ENCODE measurements at places on chromosomes 2 and 18.

GRCh38 chr2:217621391-217621801 is 381.4 kb downstream of the TNS1 start:
- no peak for DNase-seq

DNA sequence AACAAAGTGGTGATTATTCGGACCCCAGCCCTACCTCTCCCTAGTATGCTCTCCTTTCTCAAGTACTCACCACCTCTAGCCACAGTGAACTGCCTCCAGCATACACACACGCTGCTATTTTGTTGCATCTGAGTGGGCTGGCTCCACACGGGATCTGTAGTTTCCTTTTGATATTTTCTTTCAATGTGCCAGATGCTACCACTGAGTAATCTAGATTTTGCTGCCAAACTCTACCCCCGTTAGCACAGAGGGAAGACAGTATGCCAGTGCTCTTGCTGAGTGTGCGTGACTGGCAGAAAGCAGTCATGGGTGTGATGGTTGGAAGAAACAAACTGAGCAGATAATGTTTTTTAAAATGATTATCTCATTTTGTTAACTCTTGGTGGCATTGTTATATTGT is 11.6 kb downstream of the CFLAR start:
- peak; percentile 65 for DNase-seq

DNA sequence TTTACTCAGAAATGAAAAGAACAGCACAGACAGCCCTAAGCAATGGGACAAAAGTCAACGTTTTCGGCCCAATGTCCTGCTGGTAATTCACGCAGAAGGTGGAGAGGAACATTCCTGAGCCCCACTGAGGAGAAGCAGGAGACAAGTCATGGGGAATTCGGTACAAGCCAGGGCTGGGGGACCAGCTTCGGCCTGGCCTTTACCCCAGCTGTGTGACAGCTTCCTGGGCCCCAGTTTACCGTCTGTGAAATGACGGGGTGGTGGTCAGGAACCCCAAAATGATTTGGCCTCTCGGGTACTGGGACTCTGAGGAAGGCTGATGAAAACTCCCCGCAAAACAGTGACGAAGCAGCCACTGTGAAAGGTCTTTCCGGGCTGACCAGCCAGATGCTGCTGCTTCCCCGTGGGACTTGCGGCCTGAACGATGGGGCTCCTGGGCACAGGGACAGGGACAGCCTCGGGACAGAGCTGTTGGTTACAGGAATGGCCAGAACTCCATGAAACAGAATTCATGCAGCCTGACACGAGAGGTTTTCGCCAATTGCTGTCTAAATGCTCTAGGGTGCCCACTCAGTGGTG is 21.6 kb downstream of the KIF1A start:
- no peak for DNase-seq

DNA sequence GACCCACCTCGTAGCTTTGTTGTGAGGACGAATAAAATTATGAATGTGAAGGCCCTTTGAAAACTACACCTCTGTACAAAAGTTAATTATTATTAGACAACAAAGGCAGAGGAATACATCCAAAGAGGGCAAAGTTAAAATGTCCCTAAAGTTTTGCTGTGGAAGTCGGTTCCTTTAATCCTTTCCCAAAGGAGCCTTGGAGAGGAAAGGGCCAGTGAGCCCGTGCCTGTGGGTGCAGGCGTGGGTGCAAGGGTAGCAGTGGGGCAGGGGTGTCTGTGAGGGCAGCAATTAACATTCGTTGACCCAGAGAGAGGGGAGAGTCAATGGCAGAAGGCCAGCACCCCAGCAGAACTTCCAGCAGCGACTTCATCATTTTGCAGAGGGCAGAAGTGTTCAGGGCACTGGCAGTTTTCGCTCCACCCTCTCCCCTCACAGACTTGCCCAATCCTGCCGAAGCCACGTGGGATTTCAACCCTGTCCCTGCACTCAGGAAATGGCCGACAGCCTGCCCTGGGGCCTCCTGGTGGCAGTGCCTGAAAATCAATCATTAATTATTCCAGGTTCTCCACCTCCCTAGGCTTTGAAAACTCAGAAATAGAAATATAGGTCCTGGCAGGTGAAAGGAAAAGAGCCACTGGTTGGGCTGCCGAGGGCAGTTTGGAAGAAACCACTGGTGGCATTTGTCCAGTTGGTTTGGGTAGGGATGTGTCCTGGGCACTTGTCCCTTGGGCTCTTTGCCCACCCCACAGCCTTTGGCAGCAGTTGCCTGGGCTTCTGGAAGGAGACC is 4.2 kb upstream of the PAX8 start:
- no peak for DNase-seq

- DNase-seq, result no peak
Observed at GRCh38 chr2:188367164-188367563, 75.5 kb downstream of the GULP1 start.

DNA sequence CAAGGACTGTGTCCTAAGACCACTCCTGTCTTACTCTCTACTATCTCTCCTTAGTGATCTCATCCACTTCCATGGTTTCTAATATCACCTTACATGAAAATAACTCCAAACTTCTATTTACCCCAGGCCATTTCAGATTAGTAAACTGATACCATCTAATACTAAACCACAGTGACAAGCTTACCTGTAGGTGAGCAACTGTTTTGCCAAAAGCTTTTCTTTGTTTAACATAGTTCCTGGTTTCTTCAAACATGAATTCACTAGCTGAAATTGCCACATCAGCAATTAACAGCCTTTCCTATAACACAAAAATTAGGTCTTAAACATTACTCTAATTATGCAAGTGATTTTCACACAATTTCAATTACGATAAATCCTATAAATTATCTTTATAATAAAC is 22.1 kb downstream of the ACADL start:
- no peak for DNase-seq

- no peak for DNase-seq
Observed at GRCh38 chr18:10557085-10557677, 31.4 kb downstream of the NAPG start.

- DNase-seq, result no peak
Observed at GRCh38 chr18:79245517-79246001, 150.2 kb upstream of the NFATC1 start.

DNA sequence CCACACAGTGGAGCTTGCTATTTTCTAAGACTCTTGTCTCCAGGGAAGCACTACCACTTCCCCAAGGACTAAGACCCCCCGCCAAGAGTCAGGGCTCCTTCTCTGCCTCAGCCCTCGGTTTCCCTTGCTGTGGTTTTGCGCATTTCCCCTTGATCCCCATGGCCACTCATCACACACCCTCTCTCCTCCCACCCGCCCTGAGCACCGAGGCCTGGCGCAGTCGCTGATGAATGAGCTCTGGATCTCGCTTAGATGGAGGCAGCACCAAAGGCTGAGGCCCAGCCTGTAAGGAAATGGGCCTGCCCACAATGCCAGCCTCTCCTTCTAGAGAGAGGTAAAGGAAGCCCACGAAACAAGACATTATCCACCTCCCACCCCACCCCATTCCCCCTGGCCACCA is 96.9 kb downstream of the TNS1 start:
- DNase-seq, result no peak

- DNase-seq, result no peak
Observed at GRCh38 chr18:51153659-51154371, 43.7 kb downstream of the MEX3C start.

GRCh38 chr2:213281156-213281555 is 3.1 kb upstream of the SPAG16 start:
- DNase-seq, result peak; percentile 20

- no peak for DNase-seq
Observed at GRCh38 chr2:20930928-20931327, 108.0 kb upstream of the LDAH start.

DNA sequence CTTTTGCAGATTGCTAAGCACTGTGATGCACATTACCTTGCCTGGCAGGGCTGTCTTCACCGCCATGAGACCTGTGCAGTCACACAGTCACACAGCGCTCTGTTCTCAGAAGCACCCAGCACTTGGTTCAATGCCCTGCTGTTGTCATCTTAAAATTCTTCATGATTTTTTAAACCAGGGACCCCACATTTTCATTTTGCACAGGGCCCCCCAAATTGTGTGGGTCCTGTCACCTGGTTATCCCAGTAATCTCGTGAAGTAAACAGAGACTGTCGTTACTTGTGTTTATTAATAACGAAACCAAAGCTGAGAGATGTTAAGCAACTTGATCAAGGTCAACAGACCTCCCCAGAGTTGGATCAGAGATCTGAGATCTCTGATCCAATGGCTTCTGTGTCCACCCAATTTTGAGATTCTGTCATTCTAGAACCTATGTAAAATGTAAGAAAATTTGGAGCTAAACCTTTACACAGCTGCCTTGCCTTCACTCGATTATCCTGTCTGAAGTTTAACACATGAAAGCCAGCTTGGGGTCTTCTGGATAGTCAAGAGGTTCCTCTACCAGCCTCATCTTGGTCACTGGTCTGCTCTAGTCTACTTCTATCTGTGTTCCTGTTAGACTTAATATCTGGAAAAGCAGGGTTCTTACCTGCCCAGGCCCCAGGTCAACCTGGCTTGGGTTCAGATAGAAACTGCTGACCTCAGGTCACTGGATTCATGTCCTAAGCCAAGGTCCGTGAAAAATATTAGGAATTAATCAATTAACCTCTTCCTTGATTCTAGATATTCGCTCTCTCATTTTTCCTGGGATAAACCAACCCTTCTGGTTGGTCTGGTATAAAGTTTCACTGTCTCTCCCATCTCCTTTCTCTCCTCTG is 13.7 kb upstream of the TTC39C start:
- no peak for DNase-seq

GRCh38 chr18:2963048-2963447 is 49.9 kb downstream of the LPIN2 start:
- DNase-seq, result no peak

- DNase-seq, result no peak
Observed at GRCh38 chr2:45312275-45312674, 298.8 kb downstream of the SRBD1 start.

- no peak for DNase-seq
Observed at GRCh38 chr2:76851000-76851399, 671.2 kb downstream of the LRRTM4 start.

GRCh38 chr2:230829959-230830358 is 34.8 kb upstream of the ITM2C start:
- no peak for DNase-seq

DNA sequence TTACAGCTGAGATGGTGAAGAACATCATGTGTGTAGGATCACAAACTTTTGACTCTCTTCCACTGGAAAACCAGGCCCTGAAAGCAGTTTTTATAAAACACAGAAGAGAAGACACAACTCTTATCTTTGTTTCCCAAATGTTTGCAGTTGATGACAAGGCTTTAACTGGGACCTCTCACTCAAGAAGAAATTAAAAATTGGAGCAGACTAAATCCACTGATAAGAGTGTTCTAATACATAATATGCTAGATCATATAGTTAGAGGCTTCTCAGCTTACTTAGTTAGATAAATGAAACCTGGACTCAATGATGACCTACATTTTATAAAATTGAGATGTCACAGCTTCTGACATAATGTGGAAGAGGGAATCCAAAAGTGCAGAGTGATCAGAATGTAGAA is 158.3 kb upstream of the WDSUB1 start:
- DNase-seq, result no peak

DNA sequence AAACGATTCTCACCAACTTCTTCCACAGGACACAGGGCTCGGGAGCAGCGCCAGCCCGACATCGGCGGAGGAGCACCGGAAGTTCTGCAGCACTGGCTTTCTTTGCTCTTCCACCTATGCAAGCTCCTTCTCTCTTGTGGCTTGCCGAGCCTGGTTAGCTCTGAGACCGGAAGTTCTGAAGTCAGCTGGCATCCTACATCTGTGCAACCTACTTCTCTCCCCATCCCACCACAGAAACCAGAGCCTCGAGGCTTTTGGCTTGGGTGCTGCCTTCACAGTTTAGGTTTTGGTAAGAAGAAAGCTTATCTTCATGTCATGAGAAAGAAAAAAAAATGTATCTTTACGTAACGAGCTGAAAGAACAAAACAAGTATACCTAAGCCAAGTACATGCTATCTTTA is 111.7 kb downstream of the ANKRD44 start:
- no peak for DNase-seq

DNA sequence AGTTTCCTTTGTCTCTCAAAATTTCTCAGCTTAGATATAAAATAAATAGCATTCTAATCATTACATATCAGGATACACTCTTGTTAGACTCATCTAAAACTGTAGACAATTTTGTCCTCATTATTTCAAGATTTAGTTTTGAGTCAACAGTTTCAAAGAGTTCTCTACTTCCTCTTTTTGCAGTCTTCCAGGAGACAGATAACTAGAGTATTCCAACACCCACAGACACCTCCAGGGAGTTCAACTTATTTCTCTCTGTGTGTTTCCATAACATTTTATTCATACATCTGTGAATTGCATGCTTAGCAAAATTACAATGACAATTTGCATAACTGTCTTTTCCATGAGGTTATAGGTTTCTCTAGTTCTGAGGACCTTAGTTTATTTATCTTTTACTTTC is 166.6 kb upstream of the HNMT start:
- DNase-seq, result no peak

DNA sequence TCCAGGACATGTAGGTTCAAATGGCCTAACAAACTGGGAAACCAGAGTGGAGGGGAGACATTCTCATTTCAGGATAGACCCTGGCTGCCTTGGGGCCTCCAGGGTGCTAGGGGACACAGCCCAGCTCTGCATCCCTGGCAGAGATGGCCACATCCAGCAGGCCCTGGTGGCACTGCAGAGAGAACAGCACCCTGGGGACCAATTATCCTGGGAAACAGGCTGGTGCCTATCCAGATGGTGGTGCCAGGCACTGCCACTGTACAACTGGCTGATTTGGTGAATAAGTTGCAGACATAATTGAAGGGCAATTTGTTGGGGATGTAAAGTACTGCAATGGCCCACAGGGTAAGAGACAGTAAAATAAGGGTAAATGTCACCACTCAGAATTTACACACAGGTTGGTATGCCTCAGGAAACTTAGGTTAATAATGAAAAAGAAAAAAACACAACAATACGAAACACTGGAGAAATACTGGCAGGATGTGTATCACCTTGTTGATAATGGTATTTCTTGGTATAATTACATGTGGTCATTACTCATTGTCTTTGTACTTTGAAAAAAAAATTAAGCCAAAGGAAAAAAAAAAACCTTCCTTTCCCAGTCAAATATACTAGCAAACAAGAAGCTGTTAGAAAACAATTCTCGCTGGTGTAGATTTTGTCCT is 12.8 kb upstream of the SFTPB start:
- no peak for DNase-seq

- no peak for DNase-seq
Observed at GRCh38 chr2:53493210-53493609, 274.4 kb upstream of the CHAC2 start.

Measured in AG09309 (cell line).